ENCODE measurements at places on chromosomes 12 and 14. TPM values are rescaled to one million over a fixed set of nuclear protein-coding genes. Genes with fewer than 3 reads are reported as not detected.

Gene MBD6
- total RNA-seq = 43.6 TPM

DNA sequence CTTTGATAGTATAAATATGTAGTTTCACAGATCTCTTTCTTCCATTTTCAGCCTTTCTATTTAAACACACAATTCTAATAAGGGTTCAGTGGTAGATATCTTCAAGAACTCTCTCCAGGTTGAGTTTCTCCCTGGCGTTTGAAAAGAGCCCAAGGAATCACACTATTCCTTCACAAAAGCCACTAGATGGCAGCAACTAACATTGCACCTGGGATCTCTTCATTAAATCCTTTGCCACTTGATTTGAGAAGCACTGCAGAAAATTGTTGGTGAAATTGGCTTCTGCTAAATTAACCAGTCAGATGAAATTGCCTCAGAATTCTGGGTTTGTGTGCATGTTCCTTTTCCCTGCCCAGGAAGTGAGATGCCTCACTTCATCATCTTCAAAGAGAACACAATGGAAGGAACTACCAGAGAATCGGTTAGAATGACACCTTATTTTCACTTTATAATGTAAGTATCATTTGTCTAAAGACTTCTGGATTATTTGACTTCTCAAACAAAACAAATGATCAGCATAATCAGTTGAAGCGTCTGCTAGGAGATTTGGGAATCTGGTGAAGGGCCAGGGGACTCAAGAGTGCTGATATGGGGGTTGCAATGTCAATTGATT, 6.8 kb downstream of the CCDC198 start:
- no peaks in the 10 kb centered on the region for H3K36me3 ChIP-seq
- no peak for DNase-seq
- H3K4me1 ChIP-seq = no peaks in the 10 kb centered on the region

DNA sequence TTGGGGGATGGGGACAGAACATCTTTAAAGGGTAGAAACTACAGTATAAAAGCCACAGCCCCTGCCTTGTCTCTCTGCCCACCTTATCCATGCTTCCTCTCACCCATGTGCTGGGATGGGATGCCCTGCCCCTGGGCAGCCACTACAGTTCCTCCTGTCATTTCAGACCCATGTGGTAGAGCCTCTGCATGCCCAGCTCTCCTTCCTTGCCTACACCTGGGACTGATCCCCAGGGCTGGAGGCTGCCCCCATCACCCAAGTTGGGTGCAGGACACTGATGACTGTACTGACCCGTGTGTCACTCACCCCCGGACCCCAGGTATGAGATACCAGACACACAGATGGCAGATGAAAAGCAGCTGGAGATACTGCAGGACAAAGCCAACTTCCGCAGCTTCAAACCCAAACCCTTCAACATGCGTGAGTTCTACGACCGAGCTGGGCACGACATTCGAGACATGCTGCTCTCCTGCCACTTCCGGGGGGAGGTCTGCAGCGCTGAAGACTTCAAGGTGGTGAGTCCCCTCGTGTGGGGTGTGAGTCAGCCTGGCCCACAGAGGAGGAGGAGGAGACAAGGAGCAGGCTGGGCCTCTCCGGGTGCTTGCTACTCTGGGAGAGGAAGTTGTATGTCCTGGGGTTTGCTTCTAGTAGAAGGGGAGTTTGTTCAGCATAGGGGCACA, 2.2 kb downstream of the ASIC1 start:
- H3K27ac ChIP-seq = peak overlapping the region; percentile 38
- H3K4me3 ChIP-seq = peak overlapping the region; percentile 55
- peaks cover 33% of the 10 kb centered on the region for H3K4me1 ChIP-seq
- peaks cover 19% of the 10 kb centered on the region for H3K27me3 ChIP-seq

GRCh38 chr14:87940382-87940781, 52.6 kb downstream of the GALC start:
- peaks cover 2% of the 10 kb centered on the region for H3K4me1 ChIP-seq
- no peak for DNase-seq
- peaks cover 13% of the 10 kb centered on the region for H3K36me3 ChIP-seq
- no peaks in the 10 kb centered on the region for H3K27me3 ChIP-seq
- H3K27ac ChIP-seq = no peak overlapping the region
- no peak overlapping the region for H3K4me3 ChIP-seq

- H3K36me3 ChIP-seq = peaks cover 24% of the 10 kb centered on the region
Measured at GRCh38 chr12:123436017-123436964, at the start of gene RILPL2. TSS of gene RILPL2 (minus strand) at chr12:123436684. CDS start at chr12:123436420, 264 bp downstream.

DNA sequence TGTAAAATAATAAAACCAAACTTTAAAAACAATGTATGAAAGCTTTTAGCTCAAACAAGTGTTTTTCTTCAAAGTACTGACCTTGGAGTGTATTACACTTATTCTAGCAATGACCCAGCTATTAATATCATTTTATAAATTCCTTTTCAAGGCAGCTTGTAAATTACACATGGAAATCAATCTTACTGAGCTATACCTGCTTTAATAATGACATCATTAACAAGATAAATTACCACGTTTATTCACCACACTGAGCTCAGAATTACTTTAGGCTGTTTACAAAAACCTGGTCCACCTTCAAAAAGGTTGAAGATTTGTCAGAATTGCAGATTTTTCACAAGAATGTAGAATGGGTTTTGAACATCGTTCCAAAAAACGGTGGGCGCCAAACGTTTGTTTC, 91.7 kb upstream of the RFLNA start:
- H3K4me1 ChIP-seq = no peaks in the 10 kb centered on the region
- no peak overlapping the region for H3K27ac ChIP-seq
- peaks cover 6% of the 10 kb centered on the region for H3K27me3 ChIP-seq
- DNase-seq = no peak
- H3K36me3 ChIP-seq = no peaks in the 10 kb centered on the region

DNA sequence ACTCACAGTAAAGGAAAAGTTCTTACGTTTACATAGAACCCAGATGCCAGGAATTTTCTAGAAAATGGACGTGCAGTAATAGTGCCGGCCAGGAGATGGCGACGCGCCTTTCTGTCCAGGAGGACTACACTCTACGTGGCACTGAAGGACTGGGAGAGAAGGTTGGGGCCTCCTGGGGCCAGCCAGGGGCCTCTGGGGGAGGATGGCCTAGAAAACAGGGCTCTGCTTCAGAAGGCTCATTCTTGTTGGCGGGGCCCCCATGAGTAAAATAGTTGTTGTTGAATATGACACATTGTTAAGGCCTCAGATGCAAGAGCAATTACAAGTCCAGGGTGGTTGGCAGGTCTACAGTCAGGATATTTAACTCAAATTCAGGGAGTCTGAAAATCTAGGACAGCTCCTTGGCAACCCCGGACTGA, 120.1 kb upstream of the MAX start:
- H3K27me3 ChIP-seq = no peaks in the 10 kb centered on the region
- no peaks in the 10 kb centered on the region for H3K36me3 ChIP-seq
- H3K4me1 ChIP-seq = peaks cover 32% of the 10 kb centered on the region
- no peak overlapping the region for H3K4me3 ChIP-seq
- peak overlapping the region; percentile 51 for H3K27ac ChIP-seq

Gene KRT6B
- not detected for total RNA-seq

- H3K36me3 ChIP-seq = no peaks in the 10 kb centered on the region
- H3K4me1 ChIP-seq = no peaks in the 10 kb centered on the region
- no peak for DNase-seq
- H3K27ac ChIP-seq = no peak overlapping the region
Measured at GRCh38 chr14:28382444-28383190, 384.0 kb upstream of the FOXG1 start.

DNA sequence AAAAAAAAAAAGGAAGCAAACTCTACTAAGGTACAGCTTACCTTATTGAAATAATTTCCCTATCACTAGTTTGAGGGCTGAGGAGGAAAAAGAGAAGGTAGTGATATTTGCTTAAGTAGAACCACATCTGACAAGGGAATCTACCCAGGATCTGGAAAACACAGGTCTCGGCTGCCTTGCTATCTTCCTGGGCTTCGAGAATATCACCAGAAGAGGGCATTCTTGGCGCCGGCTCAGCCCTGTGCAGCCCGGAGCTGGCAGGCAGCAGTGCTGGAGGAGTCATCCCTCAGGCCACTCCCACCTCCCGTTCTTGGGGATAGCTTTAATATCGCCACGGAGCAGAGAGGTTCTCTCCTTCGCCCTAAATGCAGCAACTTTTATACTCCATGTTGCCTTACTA, 1181.2 kb downstream of the VRK1 start:
- H3K4me1 ChIP-seq = peaks cover 63% of the 10 kb centered on the region
- no peaks in the 10 kb centered on the region for H3K27me3 ChIP-seq
- DNase-seq = peak; percentile 93

DNA sequence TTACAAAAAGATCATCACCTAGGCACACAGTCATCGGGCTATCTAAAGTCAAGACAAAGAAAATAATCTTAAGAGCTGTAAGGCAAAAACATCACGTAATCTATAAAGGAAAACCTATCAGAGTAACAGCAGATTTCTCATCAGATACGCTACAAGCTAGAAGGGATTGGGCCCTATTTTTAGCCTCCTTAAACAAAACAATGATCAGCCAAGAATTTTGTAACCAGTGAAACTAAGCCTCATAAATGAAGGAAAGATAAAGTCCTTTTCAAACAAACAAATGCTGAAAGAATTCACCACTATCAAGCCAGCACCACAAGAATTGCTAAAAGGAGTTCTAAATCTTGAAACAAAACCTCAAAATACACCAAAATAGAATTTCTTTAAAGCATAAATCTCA, 191.6 kb upstream of the BMP4 start:
- no peak overlapping the region for H3K4me3 ChIP-seq
- no peak overlapping the region for H3K27ac ChIP-seq
- H3K36me3 ChIP-seq = no peaks in the 10 kb centered on the region
- no peaks in the 10 kb centered on the region for H3K27me3 ChIP-seq
- no peak for DNase-seq
- H3K4me1 ChIP-seq = no peaks in the 10 kb centered on the region

- H3K4me3 ChIP-seq = no peak overlapping the region
- no peaks in the 10 kb centered on the region for H3K36me3 ChIP-seq
- H3K27me3 ChIP-seq = no peaks in the 10 kb centered on the region
- H3K27ac ChIP-seq = no peak overlapping the region
- DNase-seq = no peak
- peaks cover 3% of the 10 kb centered on the region for H3K4me1 ChIP-seq
Measured at GRCh38 chr12:67040861-67041137, 228.4 kb upstream of the CAND1 start.

- no peak overlapping the region for H3K4me3 ChIP-seq
- H3K4me1 ChIP-seq = no peaks in the 10 kb centered on the region
- H3K27ac ChIP-seq = no peak overlapping the region
- H3K27me3 ChIP-seq = no peaks in the 10 kb centered on the region
Measured at GRCh38 chr12:94545935-94546771, 86.5 kb upstream of the CEP83 start.

DNA sequence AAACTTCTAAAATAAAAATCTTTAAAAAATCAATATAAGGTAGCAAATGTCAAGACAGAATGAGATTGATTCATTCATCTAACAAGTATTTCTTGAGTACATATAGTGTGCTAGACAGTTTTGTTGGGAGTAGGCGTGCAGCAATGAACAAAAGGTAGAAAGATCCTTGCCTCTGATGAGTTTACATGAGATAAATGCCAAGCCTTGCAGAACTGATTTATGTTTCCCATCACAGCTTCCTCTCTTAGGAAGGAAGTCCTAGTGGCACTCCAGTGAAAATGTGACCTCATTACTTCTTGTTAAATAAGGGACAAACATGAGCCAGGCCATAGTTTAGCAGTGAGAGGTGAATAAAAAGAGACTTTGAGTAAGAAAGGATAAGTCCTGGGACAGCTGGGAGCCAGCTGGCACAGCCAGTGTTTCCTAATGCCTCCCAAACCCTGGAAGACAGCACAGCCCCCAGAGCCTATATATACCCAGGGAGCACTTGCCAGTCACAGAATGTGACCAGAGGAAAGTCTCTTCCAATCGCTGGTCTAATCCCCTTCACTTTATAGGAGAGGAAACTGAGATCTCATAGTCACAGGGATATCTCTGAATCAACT, 4.7 kb upstream of the COCH start:
- peaks cover 3% of the 10 kb centered on the region for H3K4me1 ChIP-seq
- H3K36me3 ChIP-seq = no peaks in the 10 kb centered on the region
- peaks cover 26% of the 10 kb centered on the region for H3K27me3 ChIP-seq
- no peak overlapping the region for H3K27ac ChIP-seq
- no peak overlapping the region for H3K4me3 ChIP-seq

GRCh38 chr12:107478881-107479280, 206.7 kb upstream of the PWP1 start:
- H3K27ac ChIP-seq = no peak overlapping the region
- peaks cover 17% of the 10 kb centered on the region for H3K4me1 ChIP-seq
- no peaks in the 10 kb centered on the region for H3K27me3 ChIP-seq

Gene NRDE2
- total RNA-seq = 22.8 TPM

DNA sequence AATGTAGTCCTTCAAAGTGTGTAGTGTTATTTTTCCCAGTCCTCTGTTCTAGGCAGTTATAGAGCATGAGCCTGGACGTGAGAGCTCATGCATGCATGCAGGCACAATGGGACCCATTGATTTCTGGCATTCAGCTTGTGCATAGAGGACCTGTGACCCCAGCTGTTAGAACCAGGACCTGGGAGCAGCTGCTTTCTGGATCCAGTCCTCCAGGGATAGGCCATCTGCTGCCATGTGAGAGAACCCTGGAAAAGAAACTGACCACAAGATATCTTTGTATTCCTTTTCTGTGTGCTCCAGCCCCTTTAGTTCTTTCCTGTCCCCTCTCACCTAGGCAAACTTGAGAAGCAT, 76.9 kb downstream of the SUSD6 start:
- H3K4me1 ChIP-seq = peaks cover 76% of the 10 kb centered on the region
- no peak for DNase-seq
- no peak overlapping the region for H3K4me3 ChIP-seq
- no peaks in the 10 kb centered on the region for H3K27me3 ChIP-seq
- peaks cover 31% of the 10 kb centered on the region for H3K36me3 ChIP-seq
- H3K27ac ChIP-seq = peak overlapping the region; percentile 20

- peaks cover 23% of the 10 kb centered on the region for H3K36me3 ChIP-seq
- peak overlapping the region; percentile 99 for H3K27ac ChIP-seq
- peaks cover 45% of the 10 kb centered on the region for H3K4me1 ChIP-seq
- peak overlapping the region; percentile 97 for H3K4me3 ChIP-seq
- no peaks in the 10 kb centered on the region for H3K27me3 ChIP-seq
Measured at GRCh38 chr14:58428118-58428683, 682 bp downstream of the KIAA0586 start.

Gene DPF3
- 0.25 TPM for total RNA-seq

GRCh38 chr12:69908203-69908602, 83.2 kb downstream of the MYRFL start:
- no peak overlapping the region for H3K27ac ChIP-seq
- no peaks in the 10 kb centered on the region for H3K36me3 ChIP-seq
- no peak for DNase-seq
- H3K4me3 ChIP-seq = no peak overlapping the region

- no peaks in the 10 kb centered on the region for H3K27me3 ChIP-seq
- H3K27ac ChIP-seq = no peak overlapping the region
Measured at GRCh38 chr14:104739546-104740516, 13.1 kb upstream of the SIVA1 start.

Gene RILPL1
- 4.7 TPM for total RNA-seq

Gene RFX4
- total RNA-seq = not detected

DNA sequence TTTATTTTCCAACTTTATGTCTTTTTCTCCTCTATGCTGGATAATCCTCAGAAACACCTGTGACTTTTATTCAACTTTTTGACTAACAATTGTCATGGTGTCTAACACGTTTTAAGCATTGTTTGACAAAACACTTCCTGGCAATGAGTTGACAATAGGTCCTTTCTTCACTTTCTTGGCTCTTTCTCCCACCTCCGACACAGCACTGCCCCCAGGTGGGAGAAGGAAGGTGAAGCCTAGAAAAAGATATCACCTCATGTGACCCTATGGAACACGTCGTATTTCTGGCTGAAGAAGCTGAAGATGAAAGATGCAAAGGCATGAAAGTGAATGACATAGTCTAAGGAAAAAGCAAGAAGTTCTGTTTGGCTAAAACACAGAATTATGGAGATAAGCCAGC, 430.0 kb downstream of the ETNK1 start:
- no peaks in the 10 kb centered on the region for H3K36me3 ChIP-seq
- DNase-seq = peak; percentile 8
- H3K4me1 ChIP-seq = no peaks in the 10 kb centered on the region
- no peaks in the 10 kb centered on the region for H3K27me3 ChIP-seq
- no peak overlapping the region for H3K27ac ChIP-seq
- no peak overlapping the region for H3K4me3 ChIP-seq

Gene KLRC3
- total RNA-seq = not detected

Gene P2RX2
- total RNA-seq = not detected

All from activated CD4-positive, alpha-beta T cell treated with anti-CD3 and anti-CD28 coated beads for 36 hours (primary cell).